Retinal pigment epithelial cell (primary cell): ENCODE measurements at places on chromosomes 1 and 21.

DNA sequence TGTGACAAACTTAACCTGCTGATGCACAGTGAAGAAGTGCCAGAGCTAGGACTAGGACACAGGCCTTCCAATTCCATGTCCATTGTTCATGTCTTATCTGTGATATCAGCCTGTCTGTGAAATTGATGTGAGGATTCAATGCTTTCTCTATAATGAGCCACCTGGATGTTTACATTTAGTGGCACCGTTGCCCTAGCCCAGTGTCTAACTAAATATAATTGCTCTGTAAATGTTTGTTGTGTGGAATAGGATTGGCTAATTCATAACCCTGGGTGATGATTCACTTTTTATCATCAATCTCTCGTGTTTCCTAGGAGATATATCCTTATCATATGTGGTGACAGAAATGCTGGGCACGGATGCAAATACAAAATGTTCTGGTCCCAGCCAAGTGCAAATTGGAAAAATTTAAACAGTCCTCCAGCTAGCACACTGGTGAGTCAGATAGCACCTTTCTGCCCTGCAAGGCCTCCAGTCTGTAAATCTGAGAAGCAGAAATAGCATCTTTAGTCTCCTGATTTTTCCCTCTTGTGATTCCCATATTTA, 46.9 kb upstream of the GNG12 start:
- DNase-seq: peak; percentile 37

- DNase-seq: no peak
These were observed 1.4 kb downstream of the PMF1 start for GRCh38 chr1:156214024-156214748.

DNA sequence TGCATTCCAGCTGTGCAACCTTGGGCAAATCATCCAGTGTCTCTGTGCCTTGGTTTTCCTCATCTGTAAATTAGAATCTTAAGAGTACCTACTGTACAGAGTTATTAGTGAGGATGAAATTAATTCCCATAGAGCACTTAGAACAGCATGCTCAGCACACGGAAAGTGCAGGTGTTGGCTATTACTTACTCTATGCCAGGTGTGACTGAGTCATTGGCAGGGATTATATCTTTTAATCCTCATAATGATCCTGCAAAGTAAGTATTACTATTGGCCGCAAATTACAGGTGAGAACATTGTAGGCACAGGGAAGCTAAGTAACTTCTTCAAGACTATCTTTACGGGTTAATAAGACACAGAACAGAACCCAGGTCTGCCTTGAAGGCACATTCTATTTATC, 6.3 kb upstream of the UBE2U start:
- no peak for DNase-seq

GRCh38 chr1:117820694-117821381, 108.6 kb downstream of the GDAP2 start:
- DNase-seq: no peak

DNA sequence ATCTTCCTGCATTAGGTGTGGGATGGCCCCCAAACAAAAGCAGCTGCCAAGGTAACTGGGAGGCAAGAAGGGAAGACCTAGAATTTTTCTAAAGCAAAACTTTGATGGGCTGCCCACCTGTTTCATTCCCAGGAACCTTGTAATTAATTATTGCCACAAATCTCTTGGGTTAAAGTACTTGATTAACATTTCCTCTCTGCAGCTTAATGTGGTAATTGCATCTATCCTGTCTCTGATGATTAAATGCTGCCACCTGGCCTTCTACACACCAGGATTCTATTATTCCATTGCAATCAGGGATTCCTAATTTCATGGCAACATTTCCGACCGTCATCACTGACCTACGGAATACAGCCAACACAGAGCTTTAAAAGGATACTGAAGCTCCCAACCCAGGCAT, 68.3 kb upstream of the RC3H1 start:
- no peak for DNase-seq

DNA sequence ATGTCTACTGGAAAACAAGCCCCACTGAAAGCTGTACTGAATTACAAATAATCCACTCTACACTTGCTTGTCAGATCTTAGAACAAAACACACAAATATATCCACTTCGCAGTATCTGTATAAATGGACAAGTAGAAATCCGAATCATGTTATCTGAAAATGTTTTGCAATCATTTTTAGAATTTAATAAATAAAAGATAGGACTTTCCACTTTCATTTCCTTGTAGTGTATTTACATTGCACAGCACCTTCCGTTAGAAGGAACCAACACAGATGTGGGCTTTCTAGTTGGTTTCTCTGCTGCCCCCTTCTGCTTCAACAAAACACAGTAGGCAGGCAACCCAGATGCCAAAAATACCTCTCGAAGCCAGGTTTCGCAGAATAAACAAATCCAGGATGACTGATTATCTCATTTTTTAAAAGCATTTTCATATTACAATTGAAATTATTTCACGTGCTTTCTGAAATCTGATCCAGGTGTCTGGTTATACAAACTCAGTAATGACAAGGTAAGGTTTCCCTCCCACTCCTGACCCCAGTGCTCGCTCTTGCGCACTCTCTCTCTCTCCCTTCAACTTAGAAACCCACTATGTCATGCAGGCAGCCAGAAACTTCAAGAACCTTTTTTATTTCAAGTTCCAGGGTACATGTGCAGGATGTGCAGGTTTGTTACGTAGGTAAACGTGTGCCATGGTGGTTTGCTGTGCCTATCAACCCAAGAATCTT, 389.9 kb downstream of the SMYD3 start:
- no peak for DNase-seq

DNA sequence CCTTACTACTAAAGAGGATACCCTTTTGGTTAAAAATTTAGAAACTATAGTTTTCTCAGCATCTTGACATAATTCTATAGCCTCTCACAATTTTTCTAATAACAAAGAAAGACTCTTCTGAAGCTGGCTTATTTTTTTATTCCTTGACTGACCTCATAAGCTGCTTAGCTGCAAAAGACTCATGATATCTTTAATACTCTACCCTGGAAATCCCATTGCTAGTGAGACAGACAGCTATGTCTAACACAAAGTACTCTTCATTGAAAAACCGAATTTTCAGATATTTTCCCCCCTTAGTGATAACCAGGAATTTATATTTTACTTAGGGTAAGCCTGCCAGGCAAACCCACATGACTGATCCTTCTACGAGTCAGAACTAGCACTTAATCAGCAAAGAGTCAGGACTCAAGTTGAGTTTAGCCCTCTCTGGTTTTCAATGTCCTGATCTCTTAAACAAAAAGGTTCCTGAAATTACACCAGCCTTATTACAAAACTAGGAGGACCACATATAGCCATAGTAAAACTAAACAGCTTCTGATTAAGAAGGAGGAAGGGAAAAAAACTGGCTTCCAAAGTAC, 56.9 kb downstream of the ENAH start:
- DNase-seq: no peak

DNA sequence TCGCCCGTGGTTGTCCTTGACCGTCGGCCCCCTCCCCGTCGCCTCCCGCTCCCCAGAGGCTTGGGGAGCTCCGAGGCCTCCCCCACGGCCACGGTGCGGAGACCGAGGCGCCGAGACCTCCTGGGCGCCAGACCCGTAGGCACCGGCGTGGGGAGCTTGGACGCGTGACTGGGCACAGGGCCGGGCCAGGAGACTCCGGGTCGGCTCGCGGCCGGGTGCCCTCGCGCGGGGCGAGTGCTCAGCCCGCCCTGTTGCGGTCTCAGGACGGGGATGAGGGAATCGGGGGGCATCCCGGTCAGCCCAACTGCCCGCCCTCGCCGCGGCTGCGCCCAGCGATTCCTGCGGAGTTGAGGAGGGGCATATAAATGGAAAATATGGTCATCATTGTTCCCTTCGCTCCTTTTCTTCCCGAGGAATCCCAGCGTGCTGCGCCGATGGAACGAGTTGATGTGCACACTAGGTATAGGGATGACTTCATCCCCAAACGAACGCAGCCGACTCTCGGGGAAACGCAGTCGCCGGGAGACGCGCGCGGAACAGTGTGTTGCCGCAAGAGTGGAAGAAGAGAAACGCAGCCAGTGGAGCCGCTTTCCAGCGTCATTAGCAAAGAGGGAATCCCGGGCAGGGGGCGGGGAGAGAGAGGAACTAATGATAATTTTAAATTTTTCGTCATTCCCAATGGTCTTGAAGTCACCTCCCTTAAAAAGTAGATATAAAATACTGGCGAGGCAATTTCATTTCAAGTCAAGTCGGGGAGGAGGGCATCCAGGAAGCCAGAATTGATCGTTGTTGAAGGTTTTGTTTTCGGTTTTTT, 747 bp upstream of the ENAH start:
- DNase-seq: no peak

DNA sequence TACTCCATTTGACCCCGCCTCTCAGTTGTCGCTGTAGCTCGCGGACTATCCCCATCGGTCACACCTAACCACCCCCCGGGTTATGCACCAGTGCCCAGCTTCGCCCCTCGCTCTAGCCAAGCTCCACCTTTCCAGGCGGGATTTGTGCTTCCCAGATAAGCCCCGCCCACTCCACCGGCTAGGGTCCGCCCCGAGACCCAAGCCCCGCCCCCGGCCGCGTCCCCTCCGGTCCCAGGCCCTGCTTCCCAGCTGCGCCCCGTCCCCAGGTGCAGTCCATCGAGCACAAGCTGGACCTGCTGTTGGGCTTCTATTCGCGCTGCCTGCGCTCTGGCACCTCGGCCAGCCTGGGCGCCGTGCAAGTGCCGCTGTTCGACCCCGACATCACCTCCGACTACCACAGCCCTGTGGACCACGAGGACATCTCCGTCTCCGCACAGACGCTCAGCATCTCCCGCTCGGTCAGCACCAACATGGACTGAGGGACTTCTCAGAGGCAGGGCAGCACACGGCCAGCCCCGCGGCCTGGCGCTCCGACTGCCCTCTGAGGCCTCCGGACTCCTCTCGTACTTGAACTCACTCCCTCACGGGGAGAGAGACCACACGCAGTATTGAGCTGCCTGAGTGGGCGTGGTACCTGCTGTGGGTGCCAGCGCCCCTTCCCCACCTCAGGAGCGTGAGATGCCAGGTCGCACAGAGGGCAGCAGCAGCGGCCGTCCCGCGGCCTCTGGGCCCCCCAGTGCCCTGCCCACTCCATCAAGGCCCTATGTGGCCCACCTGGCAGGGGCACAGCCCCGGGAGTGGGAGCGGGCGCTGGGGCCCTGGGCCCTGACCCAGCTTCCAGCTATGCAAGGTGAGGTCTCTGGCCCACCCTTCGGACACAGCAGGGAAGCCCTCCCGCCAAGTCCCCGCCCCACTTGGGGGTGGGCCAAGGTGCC, 23.9 kb downstream of the CITED4 start:
- DNase-seq: no peak

DNA sequence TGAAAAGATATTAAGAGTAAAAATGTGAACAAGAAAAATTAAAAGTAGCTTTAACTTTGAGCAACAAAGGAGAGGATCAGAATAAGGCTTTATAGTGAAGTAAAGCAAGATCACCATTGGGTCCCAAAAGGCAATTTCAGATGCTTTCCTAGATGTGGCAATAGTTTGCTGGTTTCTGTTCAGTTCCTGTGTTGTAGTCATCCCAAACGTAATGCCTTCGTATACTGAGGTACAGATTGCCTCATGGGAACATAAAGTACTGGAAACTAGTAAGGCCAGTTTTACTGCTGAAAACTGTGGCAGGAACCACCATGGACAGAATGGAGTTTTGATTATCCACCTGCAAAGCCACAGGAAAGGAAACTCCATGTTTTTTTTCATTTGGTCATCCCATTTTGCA, 283.5 kb upstream of the SGIP1 start:
- no peak for DNase-seq

GRCh38 chr1:236090741-236091147, 25.9 kb upstream of the NID1 start:
- no peak for DNase-seq

GRCh38 chr1:228695015-228695955, 40.0 kb upstream of the RHOU start:
- no peak for DNase-seq
